ENCODE measurements at places on chromosomes 7 and 10.

DNA sequence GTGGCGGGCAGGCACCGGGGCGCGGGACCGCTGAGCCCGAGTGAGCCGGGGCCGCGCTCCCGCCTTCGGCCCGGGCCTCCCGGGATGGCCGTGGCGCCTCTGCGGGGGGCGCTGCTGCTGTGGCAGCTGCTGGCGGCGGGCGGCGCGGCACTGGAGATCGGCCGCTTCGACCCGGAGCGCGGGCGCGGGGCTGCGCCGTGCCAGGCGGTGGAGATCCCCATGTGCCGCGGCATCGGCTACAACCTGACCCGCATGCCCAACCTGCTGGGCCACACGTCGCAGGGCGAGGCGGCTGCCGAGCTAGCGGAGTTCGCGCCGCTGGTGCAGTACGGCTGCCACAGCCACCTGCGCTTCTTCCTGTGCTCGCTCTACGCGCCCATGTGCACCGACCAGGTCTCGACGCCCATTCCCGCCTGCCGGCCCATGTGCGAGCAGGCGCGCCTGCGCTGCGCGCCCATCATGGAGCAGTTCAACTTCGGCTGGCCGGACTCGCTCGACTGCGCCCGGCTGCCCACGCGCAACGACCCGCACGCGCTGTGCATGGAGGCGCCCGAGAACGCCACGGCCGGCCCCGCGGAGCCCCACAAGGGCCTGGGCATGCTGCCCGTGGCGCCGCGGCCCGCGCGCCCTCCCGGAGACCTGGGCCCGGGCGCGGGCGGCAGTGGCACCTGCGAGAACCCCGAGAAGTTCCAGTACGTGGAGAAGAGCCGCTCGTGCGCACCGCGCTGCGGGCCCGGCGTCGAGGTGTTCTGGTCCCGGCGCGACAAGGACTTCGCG is 534 bp downstream of the FZD9 start:
- DNase-seq: no peak

DNA sequence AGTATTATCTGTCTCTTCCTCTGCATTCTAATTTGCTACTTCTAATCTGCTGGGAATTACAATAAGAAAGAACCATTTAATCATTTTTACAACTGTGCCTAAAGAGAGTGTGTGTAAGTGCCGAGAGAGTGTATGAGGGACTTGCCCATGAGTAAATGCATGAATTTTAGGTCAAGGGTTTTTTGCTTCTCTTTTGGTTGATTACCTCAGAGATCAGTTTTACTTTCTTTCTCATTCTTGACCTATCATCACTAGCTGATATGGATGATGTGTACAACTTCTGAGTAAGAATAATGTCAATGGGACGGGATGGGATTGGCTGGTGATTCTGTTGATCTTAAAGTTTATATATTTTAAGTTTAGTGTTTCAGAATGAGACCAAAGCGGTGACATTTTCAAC is 47.8 kb downstream of the IKZF1 start:
- peak; percentile 77 for DNase-seq

DNA sequence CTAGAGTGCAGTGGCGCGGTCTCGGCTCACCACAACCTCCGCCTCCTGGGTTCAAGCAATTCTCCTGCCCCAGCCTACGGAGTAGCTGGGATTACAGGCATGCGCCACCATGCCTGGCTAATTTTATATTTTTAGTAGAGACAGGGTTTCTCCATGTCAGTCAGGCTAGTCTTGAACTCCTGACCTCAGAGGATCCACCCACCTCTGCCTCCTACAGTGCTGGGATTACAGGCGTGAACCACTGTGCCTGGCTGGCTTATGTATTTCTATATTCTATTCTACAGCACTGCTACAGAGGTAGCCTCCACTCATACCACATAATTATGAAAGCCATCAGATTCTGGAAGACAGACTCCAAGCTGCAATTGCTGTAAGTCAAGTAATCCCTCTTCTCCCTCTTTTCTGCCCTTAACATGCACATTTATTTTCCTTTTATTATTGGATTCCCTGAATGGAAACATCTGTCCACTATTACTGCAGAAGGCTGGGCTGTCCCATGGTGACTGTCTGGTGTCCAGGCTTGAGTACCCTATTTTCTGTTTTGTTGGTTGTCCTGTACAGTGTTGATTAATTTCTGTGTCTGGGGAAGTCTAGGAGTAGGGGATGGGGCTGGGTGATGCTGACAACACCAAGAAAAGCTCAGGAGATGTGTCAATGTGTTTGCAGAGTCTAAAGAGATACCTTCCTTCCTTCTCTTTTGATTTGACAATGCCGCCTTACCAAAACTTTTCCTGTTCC is 5.8 kb upstream of the ZNF487 start:
- no peak for DNase-seq

- no peak for DNase-seq
Observed at GRCh38 chr7:41544241-41544640, 158.6 kb downstream of the INHBA start.

GRCh38 chr10:62079885-62080559 is 178.5 kb downstream of the ARID5B start:
- DNase-seq: no peak

- no peak for DNase-seq
Observed at GRCh38 chr7:20348125-20348807, 17.6 kb downstream of the ITGB8 start.

DNA sequence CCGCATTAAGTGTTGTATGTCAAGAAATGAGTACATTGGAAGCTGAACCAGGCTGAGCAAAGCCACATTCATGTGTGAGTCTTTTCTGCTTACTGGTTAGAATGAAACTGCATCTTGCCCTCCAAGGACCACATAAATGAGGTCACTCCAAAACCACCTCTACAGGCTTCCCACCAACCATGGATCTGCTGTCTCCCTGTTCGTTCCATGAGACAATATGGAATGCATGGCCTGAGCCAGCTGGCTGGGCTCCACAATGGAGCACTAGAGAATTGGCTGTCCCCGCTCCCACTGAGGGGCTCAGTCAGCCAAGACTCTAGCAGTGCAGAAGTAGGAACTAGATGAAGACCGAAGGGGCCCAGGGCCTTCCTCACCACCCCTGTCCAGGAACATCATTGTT is 120.8 kb downstream of the TNS3 start:
- DNase-seq: no peak

GRCh38 chr7:18294411-18294810 is 201.1 kb upstream of the HDAC9 start:
- DNase-seq: peak; percentile 32

Data from CD14-positive monocyte (primary cell).